RWPE1 (cell line): ENCODE measurements at places on chromosomes 11 and 22.

DNA sequence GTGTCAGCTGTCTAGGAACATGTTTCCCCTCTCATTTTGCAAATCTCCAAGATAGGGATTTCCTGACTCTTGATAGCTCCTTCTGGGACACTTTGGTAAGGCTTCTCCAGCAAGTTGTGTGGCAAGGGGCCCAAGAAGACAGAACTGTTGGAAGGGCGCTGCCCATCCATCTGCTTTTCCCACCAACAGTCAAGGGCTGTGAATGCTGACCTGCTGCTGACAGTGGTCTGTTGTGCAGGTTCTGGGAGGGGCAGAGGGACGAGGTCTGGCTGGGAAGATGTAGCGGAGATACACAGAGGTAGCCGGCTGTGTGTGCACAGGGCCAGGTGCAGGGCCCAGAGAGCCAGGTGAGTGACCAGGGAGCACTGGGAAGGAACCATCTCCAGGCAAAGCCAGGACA is 12.2 kb downstream of the BCR start:
- DNase-seq: no peak

- DNase-seq: no peak
Observed at GRCh38 chr11:102810950-102811660, 13.1 kb upstream of the MMP1 start.

- no peak for DNase-seq
Observed at GRCh38 chr11:103649401-103649895, 387.0 kb upstream of the DDI1 start.

DNA sequence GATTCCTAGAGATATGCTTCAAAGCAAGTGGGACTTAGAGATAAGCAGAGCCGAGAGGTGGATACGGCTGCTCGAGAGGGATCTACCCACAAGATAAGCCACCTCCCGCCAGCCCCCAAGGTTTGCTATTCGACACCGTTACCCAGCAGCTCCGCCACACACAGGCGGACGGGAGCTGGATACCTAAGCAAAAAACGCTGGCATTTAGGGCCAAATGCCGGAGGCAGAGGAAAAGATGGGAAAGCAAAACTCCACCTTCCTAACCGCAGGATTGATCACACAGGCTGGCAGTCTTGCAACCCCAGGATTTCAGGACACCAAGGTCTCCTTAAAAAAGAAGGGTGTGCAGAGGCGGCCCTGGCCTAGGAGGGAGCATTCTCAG is 709 bp downstream of the FTH1 start:
- DNase-seq: no peak

DNA sequence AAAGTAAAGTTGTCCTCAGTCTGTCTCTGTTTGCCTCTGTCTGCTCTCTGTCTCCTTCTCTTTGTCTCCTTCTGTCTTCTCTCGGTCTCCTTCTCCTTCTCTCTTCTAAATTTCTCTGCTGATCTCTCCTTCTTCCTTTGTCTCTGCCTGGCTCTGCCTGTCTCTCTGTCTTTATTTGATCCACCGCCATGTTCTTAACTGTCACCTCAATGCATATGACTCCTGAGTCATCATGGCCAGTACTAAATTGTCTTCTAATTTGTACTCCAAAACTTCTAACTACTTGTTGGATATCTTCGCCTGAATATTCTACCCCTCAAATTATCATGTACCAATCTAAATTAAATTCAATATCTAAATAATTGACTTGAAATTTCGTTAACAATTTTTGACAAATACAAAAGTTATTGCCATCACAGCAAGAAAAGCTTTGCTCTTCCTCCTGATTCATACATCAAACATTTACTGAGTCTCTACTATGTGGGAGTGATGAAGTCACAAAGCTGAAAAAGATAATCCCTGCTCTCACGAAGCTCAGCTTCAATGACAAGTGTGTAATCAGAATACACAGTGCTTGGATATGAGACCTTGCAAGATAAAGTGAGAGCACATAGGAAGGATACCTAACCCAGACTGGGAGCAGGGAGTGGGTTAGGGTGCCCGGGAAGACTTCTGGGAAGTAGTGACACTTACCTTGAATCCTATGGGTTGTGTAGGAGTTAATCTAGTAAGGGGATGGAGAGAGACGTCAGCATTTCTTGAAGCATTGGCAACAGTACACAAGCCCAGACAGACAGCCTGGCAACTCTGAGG is 193.0 kb downstream of the MAML2 start:
- DNase-seq: no peak

GRCh38 chr11:124233376-124233775 is 7.5 kb upstream of the OR8G1 start:
- DNase-seq: no peak

- no peak for DNase-seq
Observed at GRCh38 chr11:74534216-74534945, 40.9 kb upstream of the LIPT2 start.

- DNase-seq: no peak
Observed at GRCh38 chr22:48834404-48834803, 993.3 kb downstream of the BRD1 start.

GRCh38 chr11:12664385-12664784 is 9.8 kb upstream of the TEAD1 start:
- DNase-seq: no peak
